Hematopoietic multipotent progenitor cell treated with erythropoietin and hydrocortisone succinate and interleukin-3 and kit ligand, for 4 days (in vitro differentiated cells): ENCODE measurements at places on chromosomes 1 and 21.

GRCh38 chr1:6922096-6922931 is 137.1 kb downstream of the CAMTA1 start:
- no peak for DNase-seq

DNA sequence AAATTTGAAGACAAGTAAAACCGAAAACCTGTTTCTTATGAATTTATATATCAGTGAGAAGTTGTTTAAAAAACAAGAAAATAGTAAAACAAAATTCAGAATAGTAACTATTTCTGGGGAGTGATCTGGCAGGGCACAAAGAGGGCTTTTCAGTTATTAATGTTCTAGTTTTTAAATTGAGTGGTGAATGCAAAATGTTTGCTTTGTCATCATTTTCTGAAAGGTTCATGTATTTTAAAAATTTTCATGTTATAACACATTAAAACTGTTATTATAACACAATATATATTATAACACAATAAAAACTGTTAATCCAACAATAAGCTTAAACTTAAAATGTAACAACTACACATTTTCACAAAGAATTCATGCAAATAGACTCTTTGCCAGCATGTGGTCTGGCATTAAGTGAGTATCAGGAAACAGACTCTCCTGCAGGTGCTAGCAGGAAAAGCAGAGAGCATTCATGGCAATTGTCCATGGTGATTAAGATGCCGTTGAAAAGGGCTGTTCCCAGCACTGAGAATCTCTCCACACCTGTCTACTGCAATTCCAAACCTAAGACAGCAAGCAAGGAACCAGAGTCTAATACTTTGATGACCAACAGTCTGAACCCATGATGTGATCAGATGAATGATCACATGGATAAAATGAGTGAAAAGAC is 204.9 kb downstream of the TBX15 start:
- DNase-seq = no peak

GRCh38 chr21:16532840-16533239 is 803.1 kb downstream of the USP25 start:
- DNase-seq = peak; percentile 4

DNA sequence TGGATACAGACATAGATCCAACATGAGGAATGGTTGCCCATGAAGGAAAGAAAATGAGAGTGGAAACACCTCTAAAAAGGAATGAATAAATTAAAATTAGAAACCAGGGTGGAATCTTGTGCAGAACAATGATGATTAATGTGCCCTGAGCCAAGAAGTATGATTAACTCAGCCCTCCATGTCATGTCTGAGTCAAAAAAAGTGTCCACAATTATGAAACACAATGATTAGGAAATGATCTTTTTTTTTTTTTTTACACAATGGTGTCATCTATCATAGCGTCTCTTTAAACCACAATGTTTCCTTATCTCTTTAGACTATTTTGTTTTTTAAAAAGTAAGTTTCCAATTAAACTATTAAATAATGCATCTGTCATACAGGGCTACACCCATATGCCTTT is 78.9 kb upstream of the RAB4A start:
- peak; percentile 65 for DNase-seq

DNA sequence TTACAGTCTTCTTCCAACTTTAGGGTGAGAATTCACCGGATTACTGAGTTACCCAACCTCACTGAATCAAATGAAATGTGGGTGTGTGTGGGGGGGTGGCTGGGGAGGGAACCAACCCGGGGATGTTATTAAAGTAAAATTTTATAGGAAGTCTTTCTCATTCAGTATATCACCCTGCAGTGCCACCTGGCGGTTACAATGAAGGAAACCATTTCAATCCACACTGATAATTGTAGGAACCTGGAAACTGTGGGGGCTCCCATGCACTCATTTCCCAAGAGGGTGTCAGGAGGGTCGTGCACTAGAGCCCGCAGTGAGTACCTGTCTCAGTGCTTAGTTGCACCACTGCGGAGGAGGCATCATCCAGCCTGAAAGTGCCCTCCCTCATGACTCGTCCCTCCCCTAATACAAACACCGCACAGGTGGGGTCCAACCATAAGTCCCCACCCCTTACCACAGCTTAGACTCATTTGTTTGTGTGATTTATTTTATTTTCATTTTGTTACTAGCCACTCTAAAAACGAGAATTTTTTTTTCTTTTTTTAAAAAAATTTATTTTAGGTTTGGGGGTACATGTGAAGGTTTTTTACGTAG is 29.1 kb upstream of the IGSF5 start:
- DNase-seq = peak; percentile 75

GRCh38 chr1:5910666-5911065 is 81.6 kb downstream of the NPHP4 start:
- no peak for DNase-seq

GRCh38 chr1:116570358-116571214 is at the start of gene CD58:
CD58 (minus strand) TSS chr1:116571026; CDS start chr1:116570972, 54 bp downstream.
- peak; percentile 97 for DNase-seq

- DNase-seq = no peak
Measured at GRCh38 chr1:20373764-20374163, 83.1 kb downstream of the VWA5B1 start.

DNA sequence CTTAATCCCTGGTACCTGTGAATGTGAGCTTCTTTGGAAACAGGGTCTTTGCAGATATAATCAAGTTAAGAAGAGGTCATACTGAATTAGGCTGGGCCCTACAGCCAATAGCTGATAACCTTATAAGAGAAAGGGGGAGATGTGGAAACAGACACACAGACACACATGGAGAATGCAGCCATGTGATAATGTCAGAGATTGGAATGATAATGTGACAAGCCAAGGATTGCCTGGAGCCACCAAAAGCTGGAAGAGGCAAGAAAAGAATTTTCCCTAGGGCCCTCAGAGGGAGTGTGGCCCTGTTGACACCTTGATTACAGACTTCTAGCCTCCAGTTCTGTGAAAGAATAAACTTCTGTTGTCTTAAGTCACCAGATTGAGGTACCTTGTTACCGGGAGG is 114.5 kb upstream of the SOD1 start:
- DNase-seq = no peak

- DNase-seq = no peak
Measured at GRCh38 chr1:217881131-217881543, 250.0 kb downstream of the SPATA17 start.

DNA sequence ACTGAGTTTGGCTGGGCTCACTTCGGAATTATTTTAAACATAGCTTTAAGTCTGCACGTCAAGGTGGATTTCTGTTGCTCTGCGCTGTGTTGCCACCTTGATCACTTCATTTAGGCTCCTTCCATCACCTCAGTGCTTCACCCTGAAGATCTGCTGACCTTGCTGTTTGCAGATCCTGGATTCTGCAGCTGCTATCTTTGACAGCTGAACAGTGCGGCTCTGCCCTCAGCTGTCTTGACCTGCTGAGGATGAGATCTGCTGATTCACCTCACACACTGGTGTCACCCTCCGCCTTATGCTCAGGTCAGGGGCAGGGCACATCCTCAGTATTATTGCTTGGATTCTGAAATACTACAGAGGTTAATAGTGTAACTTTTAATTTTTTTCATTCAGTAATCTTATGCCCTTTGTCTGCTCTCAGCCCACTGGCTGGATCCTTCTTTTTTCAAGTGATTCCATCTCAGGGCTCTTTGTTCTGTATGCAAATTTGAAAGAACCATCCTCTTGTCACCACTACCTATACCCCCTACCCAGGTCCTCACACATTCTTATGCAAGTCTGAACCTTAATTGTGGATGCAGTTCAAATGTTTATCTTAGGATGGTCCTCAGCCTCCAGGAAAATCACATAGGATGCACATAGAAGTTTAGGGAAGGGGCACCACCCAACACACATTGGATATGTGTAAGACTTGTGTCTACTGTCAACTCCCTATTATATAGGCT is 364.0 kb downstream of the OLFM3 start:
- no peak for DNase-seq

GRCh38 chr1:55468142-55468795 is 253.1 kb upstream of the USP24 start:
- DNase-seq = no peak

GRCh38 chr1:17717594-17718535 is 37.3 kb upstream of the ACTL8 start:
- no peak for DNase-seq

- DNase-seq = no peak
Measured at GRCh38 chr1:175863299-175864050, 120.1 kb upstream of the TNR start.

DNA sequence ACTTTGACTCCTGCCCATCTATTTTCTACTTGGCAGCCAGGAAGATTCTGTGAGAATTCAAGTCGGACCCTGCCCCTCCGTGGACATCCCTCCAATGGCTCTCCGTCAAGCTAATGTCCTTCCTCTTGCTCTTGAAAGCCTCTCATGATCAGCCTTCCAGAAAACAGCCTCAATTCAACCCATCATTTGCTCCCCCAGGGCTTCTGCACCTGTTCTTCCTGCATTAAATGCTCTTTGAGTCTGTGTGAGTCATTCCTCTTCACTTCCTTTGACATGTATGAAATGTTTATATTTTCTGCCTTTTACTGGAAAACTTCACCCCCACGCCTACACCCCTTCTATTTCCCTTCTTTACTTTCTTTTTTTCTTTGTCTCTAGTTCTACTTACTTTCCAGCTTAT is 734.1 kb upstream of the ZP4 start:
- DNase-seq = no peak

GRCh38 chr21:35416866-35417489 is 367.9 kb upstream of the RUNX1 start:
- peak; percentile 64 for DNase-seq

DNA sequence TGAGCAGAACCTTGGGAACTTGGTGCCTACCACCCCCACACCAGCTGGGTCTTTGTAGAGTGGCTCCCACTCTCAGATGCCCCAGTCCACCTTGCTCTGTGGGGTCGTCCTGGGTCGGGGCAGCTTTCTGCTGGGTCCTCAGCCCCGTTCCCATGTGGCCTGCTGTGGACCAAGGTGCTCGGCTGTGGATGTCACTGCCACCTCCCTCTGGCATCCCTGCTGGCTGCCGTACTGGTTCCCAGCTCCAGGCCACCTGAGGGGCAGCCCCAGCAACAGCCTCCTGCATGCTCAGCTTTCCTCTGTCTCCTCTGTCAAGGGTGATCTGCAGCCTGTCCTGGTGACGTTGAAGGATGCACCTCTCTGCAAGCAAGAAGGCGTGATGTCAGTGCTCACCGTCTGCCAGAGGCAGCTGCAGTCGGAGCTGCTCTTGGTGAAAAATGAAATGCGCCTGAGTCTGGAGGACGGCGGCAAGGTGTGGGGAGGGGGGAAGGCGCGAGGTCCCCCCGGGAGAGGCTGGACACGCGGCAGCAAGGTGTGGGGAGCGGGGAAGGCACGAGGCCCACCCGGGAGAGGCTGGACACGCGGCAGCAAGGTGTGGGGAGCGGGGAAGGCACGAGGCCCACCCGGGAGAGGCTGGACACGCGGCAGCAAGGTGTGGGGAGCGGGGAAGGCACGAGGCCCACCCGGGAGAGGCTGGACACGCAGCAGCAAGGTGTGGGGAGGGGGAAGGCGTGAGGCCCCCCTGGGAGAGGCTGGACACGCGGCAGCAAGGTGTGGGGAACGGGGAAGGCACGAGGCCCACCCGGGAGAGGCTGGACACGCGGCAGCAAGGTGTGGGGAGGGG is 45.9 kb upstream of the DIP2A start:
- DNase-seq = no peak

- no peak for DNase-seq
Measured at GRCh38 chr1:170800812-170801211, 134.5 kb upstream of the MROH9 start.

- DNase-seq = peak; percentile 80
Measured at GRCh38 chr1:45152126-45152525, 54.3 kb downstream of the ZSWIM5 start.

DNA sequence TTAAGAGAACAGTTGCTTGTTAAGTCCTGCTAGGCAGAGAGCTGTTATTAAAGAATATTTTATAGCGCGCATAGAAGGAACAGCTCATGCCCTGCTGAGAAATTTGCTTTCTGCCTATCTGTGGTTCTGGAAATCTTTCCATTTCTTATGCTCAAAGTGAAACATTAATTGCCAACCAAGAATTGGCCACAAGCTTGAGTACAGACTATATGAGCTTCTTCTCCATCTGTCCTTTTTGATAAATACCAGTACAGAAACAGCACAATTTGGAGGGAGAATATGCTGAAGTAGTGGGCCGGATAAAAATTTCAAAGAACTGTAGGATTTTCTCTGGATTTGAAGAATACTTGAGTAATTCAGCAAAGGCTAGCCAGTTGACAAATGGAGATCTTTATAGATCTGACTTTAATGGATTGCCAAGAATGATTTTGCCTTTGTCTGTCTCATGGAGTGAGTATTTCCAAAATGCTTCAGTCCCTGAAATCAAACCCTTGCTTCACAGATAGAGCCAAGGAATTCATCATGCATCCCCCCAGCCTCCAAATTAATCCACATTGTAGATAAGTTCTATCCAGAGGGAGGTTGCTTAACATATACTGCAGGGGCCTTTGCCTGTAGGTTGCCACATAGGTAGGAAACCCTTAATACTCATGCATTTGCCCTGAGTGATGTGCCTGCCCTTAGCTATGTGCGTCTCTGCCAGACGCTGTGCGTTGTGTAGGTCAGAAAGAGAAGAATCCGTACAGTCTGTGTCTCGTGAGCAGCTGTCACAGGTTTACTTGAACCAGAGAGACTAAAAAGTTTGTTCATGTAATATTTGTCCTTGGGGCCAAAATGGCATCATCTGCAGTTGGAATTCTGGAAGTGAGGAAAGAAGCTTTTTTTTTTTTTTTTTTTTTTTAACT is 44.2 kb downstream of the SMYD2 start:
- no peak for DNase-seq

DNA sequence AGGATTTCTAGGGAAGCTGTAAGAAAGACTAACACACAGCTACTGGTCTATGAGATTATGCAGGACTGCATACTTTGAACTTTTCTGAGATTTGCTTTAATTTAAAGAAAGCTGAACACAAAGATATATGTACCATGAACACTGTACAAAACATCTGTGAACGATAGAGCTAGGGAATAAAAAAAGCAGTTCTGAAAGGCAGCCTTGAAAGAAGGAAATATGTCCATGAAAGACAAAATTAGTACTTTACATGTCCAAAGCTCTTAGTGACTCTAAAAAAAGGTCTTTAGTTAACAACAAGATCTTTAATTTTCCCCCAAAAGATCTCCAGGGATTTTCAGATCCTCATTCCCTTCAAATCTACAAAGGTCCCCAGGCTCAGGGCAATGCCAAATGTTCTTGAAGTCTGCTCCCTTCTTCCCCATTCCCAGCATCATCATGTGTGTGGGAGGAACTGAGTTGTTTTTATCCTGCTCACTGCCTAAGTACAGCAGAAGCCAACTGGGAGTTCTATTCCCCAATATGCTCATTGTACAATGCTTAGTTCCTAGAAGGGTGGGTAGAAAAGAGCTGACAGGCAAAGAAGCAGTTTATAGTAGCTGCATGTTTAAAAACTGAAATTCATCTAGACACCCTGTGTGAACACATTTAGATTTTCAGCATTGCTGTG is 60.1 kb upstream of the PTCH2 start:
- DNase-seq = no peak

- no peak for DNase-seq
Measured at GRCh38 chr1:225842074-225842473, 32.1 kb downstream of the EPHX1 start.

- no peak for DNase-seq
Measured at GRCh38 chr21:40723317-40723716, 123.6 kb downstream of the DSCAM start.

- peak; percentile 55 for DNase-seq
Measured at GRCh38 chr1:98661544-98662355, at the start of gene SNX7. SNX7 (plus strand) TSS chr1:98661721; CDS start chr1:98661732, 11 bp downstream.

- DNase-seq = no peak
Measured at GRCh38 chr1:107169615-107170014, 28.8 kb downstream of the NTNG1 start.
